ENCODE measurements at places on chromosomes 1 and 21.

- DNase-seq: no peak
Observed at GRCh38 chr1:174160109-174160473, 771 bp downstream of the RABGAP1L start.

DNA sequence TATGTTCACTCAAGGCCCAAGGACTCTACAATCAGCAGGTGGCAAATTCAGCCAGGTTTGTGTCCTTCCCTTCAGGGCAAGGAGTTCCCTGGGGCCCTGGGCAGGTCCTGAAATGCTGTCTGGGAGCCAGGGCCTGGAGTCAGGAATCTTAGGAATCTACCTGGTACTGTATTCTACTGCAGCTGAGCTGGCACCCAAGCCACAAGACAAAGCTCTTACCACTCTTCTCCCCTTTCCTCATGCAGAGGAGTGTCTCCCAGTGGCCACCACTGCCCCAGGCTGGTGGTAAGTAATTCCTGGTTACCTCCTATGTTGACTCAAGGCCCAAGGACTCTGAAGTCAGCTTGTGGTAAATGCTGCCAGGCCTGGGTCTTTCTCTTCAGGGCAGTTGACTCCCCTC is 153.4 kb downstream of the NRIP1 start:
- DNase-seq: no peak

- DNase-seq: no peak
Observed at GRCh38 chr1:170910273-170910672, 25.1 kb upstream of the MROH9 start.

DNA sequence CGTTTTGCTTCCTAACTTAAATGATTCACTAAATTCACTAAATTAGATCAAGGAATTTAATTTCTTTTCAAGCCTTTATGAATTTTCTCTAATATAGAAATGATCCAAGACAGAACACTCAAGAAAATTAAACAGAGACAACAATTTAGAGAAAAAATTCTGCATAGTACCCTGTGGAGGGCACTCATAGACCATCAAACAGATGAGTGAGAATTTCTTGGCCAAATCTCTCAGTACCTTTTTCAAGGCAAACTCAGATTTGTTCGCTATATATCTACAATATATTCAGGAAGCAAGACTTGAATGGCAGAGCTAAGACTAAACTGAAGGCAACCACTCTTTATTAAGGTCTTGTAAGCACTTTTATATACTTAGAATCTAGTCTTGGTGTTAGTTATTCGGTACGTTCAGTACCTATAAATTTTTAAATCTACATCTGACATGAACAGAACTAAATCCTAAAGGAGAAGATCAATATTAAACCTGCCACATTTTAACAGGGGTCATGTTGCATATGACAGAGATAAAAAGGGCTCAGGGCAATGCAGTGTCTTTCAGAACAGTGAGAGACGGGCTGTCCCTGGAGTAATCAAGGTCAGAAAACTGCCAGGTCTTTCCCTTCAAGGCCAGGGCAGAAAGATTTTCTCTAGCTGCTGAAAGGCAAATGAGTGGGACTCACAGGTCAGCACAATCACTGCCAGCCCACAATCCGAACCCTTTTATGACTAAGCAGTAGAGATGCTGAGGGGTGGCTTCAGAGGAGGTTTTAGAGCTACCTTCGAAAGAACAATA is 118.8 kb upstream of the TMPRSS15 start:
- no peak for DNase-seq

All from activated CD4-positive, alpha-beta T cell treated with anti-CD3 and anti-CD28 coated beads for 24 hours (primary cell).